ENCODE measurements at places on chromosomes 5 and 9.

- no peak for DNase-seq
These were observed 29.6 kb downstream of the DIMT1 start for GRCh38 chr5:62374090-62374489.

DNA sequence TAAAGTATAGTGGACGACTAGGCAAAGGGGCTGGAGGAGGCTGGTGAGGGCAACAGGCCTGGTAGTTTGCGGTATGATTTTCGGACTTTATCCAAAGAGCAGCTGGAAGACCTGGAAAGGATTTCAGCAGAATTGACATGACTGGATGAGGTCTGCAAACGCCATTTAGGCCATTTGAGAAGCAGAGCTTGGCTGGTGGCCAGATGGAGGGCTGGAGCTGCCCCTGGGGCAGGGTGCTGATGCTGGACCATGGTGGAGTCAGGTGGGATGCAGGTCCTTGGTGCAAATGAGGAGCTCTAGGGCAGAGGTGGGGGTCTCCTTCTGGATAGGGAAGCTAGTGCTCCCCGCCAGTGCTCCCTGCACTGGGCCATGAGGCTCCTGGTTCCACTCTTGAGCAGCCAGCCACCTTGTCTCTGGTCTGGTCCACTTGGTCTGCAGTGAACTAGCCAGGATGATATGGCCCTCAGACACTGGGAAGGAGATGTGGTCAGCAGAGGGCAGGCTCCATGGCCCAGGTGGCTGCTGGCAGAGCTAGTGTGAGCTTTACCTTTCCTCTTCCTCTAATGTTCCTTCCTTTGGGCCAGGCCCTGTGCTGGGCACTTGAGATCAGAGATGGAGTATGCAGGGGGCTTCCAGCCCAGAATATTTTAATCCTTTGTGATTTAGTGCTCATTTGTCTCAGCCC lies 31.4 kb downstream of the COL27A1 start:
- no peak for DNase-seq

- DNase-seq, result no peak
These were observed 152.3 kb downstream of the TTC39B start for GRCh38 chr9:15154677-15155076.

DNA sequence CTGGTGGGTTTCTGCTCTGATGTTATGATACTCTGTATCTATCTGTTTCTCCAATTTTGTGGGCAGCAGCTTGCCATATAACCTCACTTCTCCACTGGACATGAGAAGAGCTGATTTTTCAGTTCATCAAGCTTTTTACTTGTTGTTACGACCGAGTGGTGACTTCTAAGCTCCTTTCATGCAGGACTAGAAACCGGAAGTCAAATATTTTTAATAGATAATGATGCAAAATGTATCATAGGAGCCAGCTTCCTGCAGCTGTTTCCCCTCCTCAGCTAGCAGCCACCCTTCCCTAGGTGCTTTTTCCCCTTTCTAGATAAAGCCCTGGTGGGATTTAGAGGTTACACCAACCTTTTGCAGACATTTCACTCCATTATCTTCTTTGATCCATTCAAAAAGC lies 17.0 kb upstream of the ADAM19 start:
- no peak for DNase-seq

GRCh38 chr5:168796593-168797580 lies 217.7 kb upstream of the PANK3 start:
- DNase-seq, result no peak

DNA sequence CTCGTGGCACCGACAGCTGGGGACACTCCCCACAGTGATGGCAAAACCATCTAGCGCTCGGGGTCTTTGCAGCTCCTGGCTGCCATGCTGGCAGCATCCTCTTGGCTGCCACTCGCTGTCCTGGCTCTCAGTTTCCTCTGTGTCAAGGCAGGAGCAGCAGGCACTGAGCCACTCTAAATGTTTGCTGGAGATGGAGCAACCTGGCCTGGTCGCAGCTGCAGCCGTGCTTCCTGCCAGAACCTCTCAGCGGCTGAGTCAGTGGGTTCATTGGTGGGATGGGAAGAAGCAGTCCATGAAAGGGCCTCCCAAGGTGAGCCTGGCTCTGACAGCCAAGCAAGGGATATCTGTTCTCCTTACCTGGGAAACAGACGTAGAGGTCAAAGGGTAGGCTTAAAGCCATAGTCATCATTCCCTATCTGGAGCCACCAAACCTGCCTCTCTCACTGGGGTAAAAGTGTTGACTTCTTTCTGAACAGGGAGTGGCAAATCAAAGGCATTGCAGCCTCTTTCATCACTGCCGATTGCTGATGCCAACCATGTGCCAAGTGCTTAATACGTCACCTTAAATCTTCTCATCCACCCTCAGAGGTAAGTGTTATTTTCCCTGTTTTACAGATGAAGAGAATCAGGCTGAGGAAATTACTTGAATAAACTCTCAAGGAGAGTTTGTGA lies 304.8 kb upstream of the ZNF462 start:
- DNase-seq, result no peak

DNA sequence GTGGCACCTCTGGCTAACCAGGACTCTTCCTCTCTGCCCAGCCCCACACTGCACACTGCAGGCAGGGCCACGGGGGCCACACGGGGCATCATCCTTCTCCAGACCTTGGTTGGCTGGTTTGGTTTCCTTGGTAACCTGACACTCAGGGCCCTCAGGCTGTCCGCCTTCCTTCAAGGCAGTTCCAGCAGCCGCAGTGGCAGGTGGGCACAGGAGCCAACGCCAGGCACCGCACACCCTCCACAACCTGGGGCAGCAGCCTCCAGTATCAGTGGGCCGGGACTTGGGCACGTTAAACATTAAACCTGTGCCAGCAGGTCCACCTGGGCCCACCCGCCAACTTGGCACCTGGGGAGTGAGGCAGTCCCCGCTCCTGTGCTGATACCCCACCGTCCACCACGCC lies 1.9 kb downstream of the NPDC1 start:
- DNase-seq, result no peak

DNA sequence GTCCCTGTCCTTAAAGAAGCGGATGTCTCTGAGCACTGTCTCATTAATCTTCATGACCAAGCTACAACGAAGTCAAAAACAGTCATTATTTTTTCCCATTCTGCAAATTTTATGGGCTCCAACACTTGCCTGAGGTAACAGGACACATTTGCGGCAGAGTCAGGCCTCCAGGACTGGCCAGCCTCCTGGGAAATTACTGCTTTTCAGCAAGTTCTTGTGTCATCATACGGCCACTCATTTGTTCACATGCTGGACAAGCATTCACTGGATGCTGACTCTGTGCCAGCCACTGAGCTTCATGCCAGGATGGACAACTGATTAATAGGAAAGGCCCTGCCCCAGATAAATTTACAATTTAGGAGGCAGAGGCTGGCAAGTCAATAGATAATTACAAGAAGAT lies 305.7 kb downstream of the ACTL7B start:
- no peak for DNase-seq

DNA sequence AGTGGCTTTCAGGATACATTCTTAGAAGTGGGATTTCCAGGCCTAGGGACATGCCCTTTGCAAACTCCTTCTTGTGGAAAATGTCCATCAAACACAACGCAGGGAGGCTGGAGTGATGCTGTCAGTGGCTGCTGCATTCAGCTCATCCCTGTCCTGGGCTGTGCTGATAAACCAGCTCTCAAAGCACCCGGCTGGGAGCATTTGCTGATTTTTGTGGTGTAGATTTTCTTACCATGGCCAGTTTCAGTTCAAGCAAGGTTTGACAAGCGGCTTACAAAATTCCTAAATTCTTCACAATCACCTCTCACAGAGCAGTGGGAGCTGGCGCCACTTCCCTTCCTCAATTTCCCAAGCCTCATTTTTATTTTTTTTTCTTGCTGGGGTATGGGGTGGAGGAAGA lies 28.2 kb downstream of the FAM163B start:
- DNase-seq, result no peak

GRCh38 chr9:22405869-22406659 lies 40.6 kb upstream of the DMRTA1 start:
- DNase-seq, result no peak

DNA sequence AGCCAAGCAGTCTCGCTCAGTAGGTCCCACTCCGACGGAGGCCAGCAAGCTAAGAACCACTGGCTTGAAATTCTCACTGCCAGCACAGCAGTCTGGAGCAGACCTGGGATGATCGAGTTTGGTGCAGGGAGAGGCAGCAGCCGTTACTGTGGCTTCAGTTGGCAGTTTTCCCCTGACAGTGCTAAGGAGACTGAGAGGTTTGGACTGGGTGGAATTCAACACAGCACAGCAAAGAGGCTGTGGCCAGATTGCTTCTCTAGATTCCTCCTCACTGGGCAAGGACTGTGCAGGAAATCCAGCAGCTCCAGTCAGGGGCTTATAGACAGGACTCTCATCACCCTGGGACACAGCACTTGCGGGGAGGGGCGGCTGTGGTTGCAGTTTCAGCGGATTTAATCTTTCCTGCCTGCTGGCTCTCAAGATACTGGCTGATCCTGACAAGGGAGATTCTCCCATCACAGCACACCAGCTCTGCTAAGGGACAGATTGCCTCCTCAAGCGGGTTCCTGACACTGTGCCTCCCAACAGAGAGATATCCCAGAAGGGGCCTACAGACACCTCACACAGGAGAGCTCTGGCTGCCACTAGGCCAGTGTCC lies 122.1 kb downstream of the YIPF5 start:
- no peak for DNase-seq

DNA sequence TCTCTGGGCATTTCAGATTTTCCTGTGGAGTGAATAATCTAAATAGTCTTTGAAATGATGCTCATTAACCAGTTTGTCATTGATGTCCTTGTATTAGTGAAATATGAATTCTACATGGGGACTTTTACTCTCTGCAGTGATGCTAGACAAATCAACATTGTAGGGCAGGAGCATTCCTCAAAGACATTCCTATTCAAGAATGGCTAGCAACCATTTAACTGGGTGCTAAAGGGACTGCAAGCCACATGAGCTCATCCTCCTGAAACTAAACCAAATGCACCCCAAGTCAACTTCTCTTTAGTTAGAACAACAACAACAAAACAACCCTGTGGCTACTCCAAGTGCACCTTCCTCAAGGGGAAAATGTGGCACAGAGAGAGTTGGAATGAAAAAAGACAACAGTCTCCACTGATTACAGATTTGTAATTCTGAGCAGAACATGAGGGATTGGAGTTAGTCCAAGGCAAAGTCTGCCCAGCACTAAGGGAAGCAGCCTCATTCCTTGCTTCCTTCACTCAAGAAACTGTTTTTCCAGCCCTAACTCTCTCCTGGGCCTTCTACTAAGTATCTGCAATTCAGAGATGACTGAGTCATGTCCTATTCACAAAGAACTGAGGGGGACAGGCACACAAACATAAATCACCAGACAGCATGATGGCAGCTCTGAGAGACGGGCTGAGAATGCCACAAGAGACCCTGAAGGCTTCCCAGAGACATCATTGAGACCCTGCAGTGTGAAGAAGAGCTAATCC lies 82.0 kb upstream of the WWC1 start:
- no peak for DNase-seq

DNA sequence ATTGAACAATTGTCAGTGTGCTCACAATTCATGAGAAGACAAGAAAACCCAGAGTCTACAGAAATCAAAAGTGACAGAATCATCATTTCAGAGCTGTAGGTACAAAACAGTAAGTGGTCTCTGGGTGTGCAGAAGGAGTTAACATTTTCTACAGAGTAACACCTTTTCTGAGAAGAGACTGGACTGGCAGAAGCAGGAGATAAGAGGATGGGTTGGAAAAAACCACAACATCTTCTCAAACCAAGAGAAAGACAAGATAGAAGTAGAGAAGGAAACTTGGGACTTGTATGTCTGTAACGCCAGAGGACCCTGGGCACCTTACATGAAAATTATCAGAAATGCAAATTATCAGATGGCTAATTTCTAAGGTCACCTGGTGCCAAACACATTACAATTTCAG lies 82.6 kb downstream of the ARL15 start:
- no peak for DNase-seq

DNA sequence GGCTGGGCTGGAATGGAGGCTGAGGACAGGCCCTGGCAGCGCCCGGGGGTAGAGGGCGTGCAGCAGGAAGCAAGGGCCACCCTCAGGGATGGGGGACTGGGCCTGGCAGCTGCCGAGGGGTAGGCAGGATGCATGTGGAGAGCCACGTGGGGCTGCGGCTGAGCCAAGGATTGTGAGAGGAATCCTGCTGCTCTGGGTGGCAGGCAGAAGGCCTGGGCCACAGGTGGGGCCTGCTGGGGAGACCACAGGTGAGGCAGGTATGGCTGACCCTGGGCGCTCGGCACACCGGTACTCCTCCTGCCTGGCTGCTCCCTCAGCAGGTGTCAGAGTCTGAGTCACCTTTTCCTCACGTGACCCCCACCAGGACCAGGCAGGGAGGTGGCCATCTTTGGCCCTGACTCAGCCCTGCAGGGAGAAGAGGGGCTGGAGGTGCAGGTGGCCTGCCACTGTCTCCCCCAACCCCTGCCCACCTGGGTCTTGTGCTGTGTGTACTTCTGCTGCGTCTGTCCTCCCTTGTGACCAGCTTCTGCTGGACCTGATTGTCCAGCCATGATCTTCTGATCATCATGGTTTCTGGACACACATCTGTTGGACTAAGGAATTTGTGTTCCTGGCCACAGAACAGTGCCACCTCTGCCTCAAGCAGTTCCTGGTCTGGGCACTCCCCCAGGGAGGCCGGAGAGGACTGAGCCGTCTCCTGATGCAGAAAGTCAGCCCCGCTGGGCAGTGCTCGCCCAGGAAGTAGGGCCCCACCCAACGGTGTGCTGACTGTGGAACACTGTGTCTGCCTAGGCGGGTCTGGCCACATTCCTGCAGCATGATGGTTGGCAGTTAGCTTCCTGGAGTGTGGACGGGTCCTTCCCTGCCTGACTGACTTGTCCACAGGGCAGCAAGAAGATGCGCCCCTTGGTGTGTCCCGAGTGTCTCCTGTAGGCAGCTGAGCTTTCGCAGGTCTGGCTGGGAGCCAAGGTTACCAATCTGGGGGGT lies 6.4 kb downstream of the ARRDC1 start:
- DNase-seq, result no peak

DNA sequence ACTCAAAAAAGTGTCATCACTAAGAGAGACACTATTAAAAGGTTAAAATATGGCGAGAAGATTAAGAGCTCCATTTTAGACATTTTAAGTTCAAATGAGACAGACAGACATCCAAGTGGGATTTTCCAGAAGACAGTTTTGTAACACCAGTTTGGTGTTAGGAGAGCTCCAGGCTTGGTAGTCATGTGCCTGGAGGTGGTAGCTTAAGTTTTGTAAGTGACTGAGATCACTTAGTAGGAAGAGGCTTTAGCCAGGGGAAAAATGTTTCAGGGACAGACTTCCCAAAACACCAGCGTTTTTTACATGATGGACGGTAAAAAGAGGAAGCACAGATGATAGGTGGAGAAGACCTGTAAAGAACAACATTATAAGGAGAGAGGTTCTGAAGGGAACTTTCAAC lies 150.3 kb downstream of the GIN1 start:
- DNase-seq, result no peak

- DNase-seq, result no peak
These were observed 160.5 kb downstream of the FGF18 start for GRCh38 chr5:171579976-171580411.

- DNase-seq, result no peak
These were observed 102.5 kb upstream of the PANK3 start for GRCh38 chr5:168681556-168682183.

Data from GM19239 (cell line).